Renal cortical epithelial cell (primary cell): ENCODE measurements at places on chromosomes 3 and 15. TPM values are rescaled to one million over a fixed set of nuclear protein-coding genes. Genes with fewer than 3 reads are reported as not detected.
A peak's percentile ranks its signal among the peaks of the same experiment; 100 is the strongest.

- no peak for DNase-seq
Measured at GRCh38 chr3:128554465-128555097, 61.6 kb upstream of the GATA2 start.

DNA sequence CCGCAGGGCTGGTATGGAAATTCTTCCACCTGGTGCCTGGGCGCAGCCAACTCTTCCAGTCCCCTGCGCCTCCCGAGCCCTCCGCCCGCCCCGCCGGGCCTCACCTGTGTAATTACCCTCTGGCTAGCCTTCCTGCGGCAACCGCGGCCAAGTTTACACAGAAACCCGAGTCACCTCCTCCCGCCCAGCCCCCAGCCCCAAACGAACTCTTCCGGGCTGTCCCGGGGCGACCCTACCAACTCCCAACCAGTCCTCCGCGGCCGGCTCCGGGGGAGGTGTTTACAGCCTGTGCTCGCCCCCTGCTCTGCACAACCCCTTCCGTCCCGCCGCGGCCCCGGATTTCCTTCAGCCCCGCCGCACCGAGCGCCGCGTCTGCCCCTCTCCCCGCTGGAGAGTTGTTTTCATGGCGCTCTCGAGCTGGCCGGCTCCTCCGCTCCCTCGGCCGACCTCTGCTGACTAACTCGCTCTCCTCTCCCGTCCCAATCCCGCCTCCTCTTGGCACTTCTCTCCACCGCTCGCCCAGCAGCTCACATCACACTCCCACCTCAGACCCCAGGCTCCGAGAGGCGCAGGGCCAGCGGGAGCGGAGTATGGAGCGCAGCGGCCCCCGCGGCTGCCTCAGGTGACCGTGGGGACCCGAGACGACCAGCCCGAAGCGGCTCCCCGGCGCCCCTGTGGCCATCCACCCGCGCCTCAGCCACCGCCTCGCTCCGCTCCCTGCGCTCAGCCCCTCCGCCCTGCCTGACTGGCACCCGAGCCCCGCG, 538 bp downstream of the ATOSA start:
- peak; percentile 34 for DNase-seq

DNA sequence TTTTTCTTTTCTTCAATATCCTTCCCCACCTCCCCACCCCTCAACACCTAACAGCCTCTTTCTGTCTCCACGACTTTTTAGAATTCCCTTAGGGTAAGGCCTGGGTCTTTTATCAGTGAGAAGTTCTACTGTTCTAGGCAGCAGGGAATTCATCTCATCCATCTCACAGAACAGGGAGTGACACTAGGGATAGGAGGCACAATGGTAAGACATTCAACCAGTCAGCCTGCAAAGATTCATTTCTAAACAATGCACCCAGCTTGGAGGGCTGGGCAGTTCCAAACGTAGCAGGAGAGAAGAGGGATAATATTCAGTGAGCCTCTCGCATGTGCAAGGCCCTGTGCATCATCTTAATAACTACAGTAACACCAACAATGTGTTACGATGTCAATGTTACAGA, 43.6 kb downstream of the LRIG1 start:
- no peak for DNase-seq

- DNase-seq, result peak; percentile 97
Measured at GRCh38 chr15:32683906-32684584, 33.8 kb upstream of the GREM1 start.

GRCh38 chr15:45892182-45892581, 257.4 kb downstream of the SQOR start:
- peak; percentile 77 for DNase-seq

DNA sequence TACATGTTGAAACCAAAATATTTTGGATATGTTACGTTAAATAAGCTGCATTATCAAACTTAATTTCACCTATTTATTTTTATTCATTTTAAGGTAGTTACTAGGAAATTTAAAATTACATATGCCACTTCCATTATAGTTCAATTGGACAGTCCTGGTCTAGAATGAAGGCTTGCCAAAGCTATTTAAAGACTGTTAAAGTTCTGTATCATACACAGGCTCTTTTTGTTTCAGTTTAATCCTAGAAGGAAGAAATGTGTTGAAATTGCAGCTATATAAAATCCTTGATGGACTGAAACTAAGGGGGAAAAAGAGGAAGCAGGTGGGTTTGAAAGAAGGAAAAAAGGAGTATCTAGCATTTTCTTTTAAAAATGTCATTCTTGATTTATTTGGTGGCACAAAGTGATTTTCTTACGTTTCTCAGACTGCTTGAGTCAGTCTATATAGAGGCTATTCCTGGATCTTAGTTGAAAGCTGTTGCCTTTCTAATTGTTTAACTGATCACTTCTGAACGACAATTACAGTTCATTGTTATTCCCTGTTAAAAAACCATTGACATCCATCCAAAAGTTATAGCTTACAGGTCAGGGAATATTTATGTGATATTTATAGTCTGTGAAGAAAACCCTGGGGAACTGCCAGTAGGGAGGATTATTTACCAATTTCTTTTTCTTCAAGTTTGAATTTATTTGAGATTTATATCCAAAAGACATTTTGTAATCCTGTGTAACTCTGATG, 195.0 kb downstream of the RORA start:
- no peak for DNase-seq

NLGN1 gene
- 8.2 and 20.4 TPM in 2 replicates for total RNA-seq

DNA sequence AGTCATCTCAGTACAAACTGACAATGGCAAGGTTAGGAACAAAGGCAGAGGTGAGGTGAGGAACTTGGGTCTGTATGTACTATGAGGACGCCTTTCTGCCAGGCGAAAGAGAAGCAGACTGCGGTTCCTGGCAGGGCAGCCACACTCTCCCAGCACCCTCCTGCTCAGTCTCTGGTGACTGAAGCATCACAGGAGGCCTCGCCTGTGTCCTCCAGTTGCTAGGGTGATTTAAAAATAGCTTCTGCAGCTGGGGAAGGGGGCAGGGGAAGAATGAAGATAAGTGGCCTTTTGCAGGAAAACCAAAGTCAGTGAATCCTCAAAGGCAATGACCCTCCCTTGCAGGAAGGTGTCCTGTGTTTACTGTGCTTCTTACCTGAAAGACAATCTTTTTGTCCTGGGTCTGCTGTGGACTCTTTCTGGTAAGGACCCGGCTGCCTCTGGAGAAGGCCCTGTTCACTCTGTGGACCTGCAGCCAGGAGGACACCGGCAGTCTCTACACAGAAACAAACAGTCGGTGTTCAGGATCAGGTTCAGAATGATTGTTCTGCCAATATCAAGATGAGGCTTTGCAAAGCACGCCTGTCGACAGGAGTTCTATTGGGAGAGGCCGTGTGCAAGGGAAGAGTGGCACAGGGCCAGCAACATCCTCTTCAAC, 65.7 kb upstream of the DGKG start:
- peak; percentile 21 for DNase-seq

CTDSPL gene
- 29.2 and 43.4 TPM in 2 replicates for total RNA-seq

DNA sequence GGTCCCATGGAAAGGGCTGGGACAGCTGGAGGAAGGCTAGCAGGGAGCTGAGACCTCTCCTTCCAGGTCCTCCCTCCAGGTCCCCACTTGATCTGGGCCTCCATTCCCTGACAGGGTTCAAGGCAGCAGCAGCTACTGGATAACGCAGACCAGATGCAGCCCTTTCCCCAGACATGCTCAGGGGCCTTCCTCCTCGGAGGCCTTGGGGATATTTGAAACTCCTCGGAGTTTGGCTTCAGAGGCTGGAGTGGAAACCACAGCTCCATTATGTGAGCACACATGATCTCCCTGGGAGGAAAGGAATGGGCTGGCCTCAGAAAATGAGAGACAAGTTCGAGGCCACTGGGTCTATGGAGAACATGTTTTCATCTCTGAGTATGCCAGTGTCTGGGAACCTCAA, 119.3 kb downstream of the SMAD6 start:
- DNase-seq, result no peak
